CD4-positive, alpha-beta T cell treated with Interleukin-4 for 1 hour (primary cell): ENCODE measurements at places on chromosomes 11 and 22.

GRCh38 chr11:35814081-35814695 lies 129.7 kb upstream of the LDLRAD3 start:
- DNase-seq = no peak

GRCh38 chr22:17787716-17788330 lies 13.6 kb upstream of the BID start:
- no peak for DNase-seq

GRCh38 chr11:24635588-24636290 lies 138.9 kb downstream of the LUZP2 start:
- no peak for DNase-seq

GRCh38 chr22:25452116-25452700 lies 112.3 kb upstream of the GRK3 start:
- no peak for DNase-seq

DNA sequence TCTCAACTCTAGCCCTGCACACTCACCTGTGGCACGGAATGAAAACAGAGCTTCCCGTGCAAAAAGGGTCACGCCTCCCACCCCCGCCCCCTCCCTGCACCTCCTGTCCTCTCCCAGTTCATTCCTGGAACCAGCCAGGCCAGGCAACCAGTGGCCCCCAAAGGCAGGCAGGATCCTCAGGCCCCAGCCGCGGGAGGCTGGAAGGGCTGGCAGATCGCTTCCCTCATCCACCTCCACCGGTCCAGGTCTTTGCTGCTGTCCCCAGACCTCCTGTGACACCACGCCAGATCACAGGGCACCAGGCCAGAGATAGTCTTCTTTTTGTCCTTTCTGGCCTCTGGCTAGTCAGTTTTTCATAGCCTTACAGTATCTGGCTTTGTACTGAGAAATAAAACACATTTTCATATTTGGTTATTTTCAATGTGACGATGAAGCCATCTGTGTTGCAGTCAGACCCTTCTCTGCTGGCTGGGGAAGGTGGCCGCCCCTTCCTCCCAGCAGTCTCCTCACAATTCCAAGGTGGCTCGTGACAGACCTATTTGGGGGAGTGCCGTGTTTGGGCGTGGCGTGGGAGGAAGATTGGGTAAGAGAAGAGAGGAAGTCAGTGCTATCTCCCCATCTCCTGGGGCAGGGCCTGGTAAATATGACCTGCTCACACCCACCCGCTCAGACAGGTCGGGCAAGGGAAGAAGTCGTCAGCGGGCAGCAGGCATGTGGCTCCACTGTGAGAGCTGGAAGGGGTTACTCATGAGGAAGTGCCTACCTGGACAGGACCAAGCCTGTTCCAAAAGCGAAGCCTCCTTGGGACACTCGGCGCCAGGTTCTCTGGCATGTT lies 9.1 kb downstream of the SSH3 start:
- DNase-seq = peak; percentile 56

GRCh38 chr22:39068033-39068785 lies 8.9 kb upstream of the APOBEC3G start:
- no peak for DNase-seq
